ENCODE measurements at places on chromosomes 11 and 22.

DNA sequence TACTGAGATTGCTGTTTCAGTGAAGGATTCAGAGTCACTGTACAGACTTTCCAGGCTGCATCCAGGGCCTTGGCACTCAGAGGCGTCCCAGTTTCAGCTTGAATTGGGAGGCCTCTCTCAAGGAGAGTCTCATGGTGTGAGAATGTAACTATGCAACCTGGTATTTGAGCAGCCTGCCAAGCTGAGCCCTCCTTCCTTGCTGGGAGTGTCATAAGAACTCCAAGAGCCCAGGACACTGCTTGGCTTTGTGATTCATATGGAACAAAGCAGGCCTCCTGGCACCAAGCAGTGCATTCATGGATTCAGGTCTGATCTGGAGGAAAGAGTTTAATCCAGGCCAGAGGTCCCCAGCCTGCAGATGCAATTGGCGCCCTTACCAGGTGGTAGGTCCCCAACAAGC is 171.7 kb downstream of the DBX1 start:
- no peak for DNase-seq

- DNase-seq, result no peak
These were observed 159.0 kb downstream of the LDLRAD3 start for GRCh38 chr11:36102868-36103267.

DNA sequence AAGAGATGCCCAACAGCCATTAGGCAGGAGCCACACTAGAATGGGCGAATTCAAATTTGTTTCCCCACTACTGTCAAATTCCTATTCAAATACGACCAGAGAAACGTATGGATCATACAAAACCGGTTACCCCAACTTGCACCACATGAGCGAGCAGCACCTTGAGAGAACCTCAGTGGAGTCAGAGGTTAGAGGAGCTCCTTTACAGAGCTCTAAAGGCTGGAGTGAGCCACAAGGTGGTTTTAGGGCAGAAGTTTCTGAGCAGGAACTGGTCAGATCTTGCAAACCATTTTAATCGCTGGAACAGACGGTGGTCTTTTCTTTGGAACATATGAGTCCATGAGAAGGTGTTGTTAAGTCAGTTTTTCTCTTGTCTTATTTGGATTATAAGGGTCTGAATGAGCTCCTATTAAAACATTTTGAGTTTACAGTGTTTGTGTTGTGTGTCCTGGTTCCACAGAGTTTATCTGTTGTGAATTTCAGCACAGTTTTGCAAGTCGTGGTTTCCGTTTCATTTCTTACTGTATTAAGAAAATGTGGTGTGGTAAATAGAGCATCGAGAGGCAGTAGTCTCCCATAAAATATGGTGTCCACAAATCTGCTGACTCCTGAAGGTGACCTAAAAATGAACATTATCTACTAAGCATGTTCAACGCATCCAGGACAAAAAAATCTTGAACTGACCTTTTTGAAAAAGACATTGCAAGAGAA is 471.7 kb downstream of the NTM start:
- DNase-seq, result no peak

- peak; percentile 5 for DNase-seq
These were observed 63.6 kb downstream of the NFAM1 start for GRCh38 chr22:42368379-42369249.

- DNase-seq, result no peak
These were observed 31.4 kb downstream of the LIMK2 start for GRCh38 chr22:31243339-31244045.

DNA sequence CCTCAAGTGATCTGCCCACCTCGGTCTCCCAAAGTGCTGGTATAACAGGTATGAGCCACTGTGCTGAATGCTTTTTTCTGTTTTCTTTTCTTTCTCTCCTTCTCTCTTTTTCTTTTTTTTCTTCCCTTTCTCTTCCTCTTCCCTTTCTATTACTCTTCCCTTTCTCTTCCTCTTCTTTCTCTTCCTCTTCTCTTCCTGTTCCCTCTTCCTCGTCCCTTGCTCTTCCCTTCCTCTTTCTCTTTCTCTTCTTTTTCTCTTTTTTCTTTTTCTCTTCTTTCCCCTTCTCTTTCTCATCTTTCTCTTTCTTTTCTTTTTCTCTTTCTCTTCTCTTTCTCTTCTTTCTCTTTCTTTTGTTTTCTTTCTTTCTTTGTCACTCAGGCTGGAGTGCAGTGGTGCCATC is 1.2 kb downstream of the OOSP1 start:
- no peak for DNase-seq

DNA sequence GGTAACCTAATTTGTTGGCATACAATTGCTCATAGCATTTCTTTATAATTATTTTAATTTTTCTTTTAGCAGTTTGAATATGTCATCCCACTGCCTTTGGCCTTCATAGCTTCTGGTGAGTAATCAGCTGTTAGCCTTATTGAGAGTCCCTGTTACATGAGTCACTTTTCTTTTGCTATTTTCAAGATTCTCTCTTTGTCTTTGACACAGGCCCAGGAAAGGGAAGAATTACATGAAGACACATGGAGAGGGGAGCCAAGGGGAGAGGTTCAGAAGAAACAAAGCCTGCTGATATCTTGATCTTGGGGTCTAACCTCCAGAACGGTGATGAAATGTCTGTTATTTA is 418.2 kb downstream of the METTL15 start:
- DNase-seq, result no peak

DNA sequence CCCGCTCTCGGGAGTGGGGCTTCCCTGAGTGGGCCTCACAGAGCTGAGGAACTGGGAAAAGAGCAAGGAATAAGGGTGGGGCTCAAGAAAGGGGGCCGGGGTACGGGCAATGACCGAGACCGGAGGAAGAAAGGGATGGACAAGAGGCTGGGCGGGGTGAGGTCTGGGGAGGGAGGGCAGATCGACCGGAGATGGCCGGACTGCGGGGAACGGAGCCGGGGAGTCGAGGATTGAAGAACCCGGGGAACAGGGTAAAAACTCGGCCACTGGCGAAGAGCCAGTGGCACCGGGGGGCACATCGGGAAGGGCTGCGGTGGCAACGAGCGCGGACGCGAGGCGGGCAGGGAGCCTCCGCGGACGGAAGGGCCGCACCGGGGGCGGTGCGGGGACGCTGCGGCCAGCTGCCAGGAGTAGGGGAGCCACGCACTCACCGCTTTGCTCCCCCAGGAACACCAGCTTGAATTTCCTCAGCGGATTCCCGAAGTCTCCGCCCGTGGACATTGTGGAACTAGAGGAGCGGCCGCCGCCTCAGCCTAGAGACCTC is 667 bp downstream of the RAB6A start:
- DNase-seq, result no peak

DNA sequence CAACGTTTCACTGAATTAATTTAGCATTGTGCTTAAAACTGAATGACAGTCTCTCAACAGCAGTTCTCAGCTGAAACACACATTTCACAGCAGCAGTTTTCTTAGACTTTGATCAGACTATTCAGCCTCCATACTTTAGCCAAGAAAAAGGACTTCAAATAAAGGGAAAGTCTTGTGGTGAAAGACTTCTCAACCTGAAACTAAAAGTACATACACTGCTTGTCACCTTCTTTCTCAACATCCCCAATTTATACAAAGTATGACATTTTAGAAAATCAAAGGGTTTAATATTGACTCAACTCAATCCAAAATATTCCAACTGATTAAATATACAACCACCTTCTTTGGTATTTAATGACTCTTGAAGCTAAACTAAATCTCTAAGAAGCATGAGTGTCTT is 419.0 kb downstream of the LRRC4C start:
- no peak for DNase-seq

Measured in CD4-positive, alpha-beta T cell treated with Interleukin-6 at 100 ng/mL for 8 hours (primary cell).